HS-27A (cell line): ENCODE measurements at places on chromosomes 13 and 19.
A peak's percentile ranks its signal among the peaks of the same experiment; 100 is the strongest.

GRCh38 chr13:63299866-63300394 is 1884.3 kb upstream of the PCDH20 start:
- DNase-seq, result no peak

DNA sequence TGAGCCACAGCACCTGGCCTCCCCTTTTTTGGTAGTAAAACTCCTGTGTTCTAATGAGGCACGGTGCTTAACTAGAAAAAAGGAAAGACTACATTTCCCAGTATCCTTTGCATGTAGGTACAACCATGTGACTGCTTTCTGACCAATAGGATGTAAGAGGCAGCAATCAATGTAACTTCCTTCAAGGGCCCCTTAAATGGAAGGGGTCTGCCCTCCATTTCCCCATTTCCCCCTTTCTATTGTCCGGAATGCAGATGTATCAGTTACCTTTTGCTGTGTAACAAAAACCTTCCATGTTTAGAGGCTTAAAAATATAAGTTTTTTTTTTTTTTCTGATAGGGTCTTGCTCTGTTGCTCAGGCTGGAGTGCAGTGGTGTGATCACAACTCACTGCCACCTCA is 2.2 kb downstream of the GPR32 start:
- no peak for DNase-seq

DNA sequence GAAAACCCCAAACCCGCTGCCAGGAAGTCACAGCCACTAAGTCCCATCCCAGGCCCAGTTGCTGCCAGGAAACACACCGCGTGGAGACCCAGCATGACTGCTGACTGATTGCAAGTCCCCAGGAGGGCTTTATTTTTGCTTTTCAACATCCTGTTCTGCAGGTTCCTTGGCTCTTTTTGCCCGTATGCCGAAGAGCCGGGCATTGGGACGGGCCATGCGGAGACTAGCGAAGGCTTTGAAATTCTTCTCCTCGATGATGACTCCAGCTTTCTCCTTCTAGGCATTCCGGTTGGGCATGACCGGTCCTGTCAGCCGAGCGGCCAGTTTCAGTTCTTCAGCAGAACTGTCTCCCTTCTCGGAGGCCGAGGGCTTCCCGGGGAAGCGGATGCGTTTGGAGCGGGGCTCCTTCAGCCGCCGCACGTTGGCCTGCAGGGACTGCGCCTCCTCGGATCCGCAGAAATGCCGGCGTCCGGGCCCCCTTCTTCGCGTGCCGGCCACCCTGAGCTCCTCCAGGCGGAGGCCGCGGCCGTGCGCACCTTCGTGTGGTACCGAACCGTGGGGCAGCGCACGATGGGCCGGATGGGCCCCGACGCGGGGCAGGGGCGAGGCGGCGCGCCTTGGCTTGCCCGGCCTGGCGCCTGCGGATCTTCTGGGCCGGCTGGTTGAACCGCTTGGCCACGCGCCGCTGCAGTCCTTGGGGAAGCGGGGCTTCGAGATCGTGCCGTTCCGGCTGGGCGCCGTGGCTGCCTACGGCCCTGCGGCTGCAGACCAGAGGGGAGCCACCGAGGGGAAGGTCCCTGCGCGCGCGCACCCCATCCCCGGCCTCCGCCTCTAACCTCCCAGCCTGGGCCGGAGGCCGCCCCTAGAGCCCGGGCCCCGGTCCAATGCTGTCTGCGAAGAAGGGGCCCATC is 15.2 kb downstream of the ZSCAN5C start:
- DNase-seq, result no peak

DNA sequence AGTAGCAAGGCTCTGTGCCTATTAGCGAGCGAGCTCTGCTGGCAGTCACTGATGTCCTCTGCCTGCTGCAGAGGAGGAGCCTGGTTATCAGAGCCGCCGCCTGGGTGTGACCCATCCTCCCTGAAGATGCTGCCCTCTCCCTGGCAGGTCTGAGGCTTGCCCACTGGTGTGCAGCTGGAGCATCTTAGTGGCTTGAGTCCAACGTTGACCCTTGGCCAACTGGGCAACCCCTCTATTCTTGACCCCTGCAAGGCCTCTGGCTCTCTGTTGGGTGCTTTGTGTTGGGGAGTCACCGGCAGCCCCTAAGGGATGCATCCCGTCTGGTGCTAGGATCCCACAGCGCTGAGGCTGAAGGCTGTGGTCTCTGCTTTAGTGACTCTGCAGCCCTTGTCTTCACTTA is 277.9 kb upstream of the SOX1 start:
- no peak for DNase-seq

- peak; percentile 95 for DNase-seq
Observed at GRCh38 chr19:41323430-41324125, 13.6 kb downstream of the CCDC97 start.

GRCh38 chr19:57165846-57166245 is 1.4 kb downstream of the DUXA start:
- no peak for DNase-seq

DNA sequence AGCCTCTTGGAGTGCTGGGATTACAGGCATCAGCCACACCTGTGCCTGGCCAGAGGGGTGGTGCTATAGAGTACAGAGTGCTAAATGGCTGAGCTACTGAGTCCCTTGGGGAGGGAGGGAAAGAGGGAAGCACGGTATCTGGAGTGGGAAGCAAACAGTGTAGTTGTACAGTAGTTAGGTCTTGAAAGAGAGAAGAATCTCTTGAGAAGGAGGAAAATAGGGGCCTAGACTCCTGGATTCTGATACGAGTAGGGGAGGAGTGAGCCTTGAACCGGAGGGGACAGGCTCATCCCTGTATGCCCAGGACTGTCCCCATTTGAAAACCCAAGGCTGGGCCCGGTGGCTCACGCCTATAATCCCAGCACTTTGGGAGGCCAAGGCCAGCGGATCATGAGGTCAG is 5.1 kb downstream of the MYADM start:
- DNase-seq, result no peak

DNA sequence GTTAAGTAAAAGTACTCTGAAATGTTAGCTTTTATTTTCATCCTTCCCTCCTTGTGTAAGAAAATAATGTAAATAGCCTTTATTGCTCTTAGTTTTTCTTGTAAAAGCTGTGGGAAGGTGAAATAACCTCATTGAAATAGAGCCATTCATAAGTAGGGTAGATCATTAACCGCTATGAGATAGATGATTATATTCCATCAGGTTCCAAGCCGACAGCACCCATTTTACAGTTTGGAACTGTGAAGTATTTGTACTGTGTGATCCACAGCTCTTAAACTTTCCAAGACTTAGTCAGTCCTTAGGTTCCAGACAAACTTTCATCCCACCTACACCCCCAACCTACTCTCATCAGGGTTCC is 216.5 kb downstream of the TSHZ3 start:
- DNase-seq, result no peak

GRCh38 chr19:6271251-6271650 is 8.5 kb downstream of the MLLT1 start:
- no peak for DNase-seq

DNA sequence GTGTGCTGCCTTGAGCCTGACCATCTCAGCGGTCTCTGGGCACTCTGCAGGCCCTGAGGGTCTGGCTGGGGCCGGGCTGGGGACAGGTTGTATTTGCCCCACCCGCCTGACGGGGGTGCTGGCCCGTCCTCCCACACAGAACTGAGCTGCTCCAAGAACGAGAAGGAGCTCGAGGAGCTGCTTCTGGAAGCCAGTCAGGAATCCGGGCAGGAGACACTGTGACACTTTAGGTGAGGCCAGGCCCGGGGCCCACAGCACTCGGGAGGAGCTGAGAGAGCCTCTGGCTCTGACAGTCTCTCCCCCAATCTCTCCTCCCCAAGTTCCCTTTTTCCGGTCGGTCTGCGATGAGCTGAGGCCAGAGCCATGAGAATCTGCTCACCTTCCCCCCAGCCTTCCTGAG is 14.5 kb downstream of the NKPD1 start:
- no peak for DNase-seq

DNA sequence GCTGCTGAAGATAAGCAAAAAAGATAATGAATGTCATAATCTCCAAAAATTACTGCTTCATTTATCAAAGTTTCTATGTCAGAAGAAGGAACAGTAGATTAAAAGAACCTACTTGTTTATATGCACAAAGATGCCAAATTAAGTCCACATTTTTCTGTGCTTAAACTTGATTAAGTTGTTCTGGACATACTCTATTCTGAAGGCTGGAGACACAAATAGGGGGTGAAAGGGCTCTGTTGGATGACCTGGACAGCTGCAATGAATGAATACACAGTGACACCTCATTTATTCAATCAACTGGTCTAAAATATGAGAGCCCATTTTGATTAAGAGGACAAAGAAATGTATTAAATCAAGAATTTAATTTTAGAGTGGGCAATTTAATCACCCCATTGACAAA is 276.3 kb upstream of the PCDH9 start:
- DNase-seq, result no peak

- DNase-seq, result no peak
Observed at GRCh38 chr13:106161146-106161545, 374.3 kb downstream of the EFNB2 start.

- no peak for DNase-seq
Observed at GRCh38 chr19:58456111-58456510, 4.7 kb downstream of the ZNF324B start.

DNA sequence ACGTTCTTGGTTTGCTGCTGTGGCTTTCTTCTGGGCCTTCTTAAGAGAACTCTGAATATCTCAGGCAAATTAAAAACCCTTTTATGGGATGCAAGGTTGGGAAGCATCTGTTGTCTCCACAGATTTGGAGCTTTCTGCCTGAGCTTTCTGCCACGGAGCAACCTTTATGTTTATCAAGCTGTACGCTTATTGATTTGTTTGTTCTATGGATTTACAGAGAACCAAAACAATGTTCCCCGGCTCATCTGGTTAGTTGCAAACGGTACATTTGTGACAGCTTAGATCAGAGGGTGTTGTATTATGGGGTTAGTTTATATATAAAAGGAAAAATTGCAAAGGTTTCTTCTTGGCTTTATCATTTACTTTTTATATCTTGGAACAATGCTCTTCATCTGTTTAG is 479.6 kb downstream of the DIAPH3 start:
- DNase-seq, result no peak

DNA sequence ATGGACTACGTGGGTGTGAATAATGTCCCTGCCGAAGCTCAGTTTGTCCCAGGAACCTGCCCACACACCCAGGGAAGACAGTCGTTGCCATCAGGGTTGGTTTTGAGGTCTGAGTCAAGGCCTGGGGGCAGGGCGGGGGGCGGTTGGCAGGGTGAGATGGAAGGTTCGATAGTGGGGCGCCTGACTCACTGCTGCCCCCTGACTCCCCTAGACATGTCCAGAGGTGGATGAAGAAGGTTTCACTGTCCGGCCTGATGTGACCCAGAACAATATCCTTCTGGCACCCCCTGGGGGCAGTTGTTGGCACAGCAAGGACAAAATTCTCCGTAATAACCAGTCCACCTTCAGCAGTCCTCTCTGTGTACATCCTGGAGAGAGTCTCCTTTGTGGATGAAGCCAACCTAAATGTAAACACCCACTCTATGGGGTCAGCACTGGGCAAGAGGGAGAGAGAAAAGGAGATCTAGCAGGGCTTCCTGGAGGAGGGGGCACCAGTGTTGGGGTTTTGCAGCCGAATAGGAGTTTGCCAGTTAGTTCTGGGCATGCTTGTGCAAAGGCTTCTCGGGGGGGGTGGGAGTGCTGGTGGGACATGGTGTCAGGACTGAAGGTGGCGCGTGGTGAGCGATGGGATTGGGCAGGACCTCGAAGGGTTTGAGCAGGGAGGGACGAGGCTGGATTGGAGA is 19.6 kb upstream of the B3GNT3 start:
- no peak for DNase-seq

DNA sequence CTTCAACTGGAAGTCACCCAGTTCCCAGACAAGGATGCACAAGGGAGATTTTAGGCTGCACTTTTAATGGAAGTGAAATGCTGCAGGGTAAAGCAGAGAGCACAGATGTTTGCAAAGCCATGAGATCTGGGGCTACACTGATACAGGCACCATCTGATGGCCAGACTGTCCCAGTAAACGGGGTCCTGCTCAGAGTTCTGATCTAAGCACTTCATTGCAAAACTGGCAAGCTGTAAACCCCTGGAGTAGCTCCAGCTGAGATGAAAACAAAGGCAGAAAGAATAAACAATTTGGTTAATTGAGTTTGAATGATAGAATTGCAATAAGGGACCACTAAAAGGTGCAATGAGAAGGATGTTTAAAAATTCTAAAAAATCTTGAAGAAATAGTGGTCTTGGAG is 197.1 kb downstream of the OXGR1 start:
- no peak for DNase-seq

- no peak for DNase-seq
Observed at GRCh38 chr13:28640861-28641599, 17.9 kb upstream of the POMP start.

- no peak for DNase-seq
Observed at GRCh38 chr13:113507505-113508345, 17.2 kb upstream of the DCUN1D2 start.

- DNase-seq, result no peak
Observed at GRCh38 chr13:54183166-54183565, 1154.6 kb downstream of the OLFM4 start.

- DNase-seq, result no peak
Observed at GRCh38 chr19:38287604-38288003, 16.4 kb upstream of the C19orf33 start.

DNA sequence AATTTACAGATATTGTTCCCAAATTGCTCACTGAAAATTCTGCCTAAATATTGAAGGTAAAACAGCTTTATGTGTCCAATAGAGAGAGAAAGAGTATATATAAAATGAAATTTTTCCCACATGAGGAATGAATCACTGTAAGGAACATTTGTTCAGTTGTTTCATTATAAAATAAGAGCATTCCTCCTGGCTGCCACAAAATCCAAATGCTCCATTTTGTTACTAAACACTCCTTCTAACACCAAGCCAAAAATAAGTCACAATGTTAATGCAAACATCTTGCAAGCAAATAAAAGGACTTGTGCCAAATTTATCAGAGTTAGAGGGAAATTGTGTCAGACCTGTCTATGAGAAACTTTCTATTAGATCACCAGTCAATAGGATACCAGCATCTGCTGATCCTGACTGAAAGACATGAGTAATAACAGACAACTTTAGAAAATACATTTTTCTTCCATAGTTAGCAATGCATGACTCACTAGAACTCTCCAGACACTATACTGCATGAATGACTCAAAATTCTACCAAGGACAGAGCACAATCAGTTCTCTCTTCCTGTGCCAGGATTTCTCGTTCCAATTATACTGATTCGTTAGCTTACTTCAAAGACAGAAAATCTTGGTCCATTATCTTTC is 83.5 kb upstream of the FNDC3A start:
- DNase-seq, result peak; percentile 19
